ENCODE measurements at places on chromosomes 6 and 20.

DNA sequence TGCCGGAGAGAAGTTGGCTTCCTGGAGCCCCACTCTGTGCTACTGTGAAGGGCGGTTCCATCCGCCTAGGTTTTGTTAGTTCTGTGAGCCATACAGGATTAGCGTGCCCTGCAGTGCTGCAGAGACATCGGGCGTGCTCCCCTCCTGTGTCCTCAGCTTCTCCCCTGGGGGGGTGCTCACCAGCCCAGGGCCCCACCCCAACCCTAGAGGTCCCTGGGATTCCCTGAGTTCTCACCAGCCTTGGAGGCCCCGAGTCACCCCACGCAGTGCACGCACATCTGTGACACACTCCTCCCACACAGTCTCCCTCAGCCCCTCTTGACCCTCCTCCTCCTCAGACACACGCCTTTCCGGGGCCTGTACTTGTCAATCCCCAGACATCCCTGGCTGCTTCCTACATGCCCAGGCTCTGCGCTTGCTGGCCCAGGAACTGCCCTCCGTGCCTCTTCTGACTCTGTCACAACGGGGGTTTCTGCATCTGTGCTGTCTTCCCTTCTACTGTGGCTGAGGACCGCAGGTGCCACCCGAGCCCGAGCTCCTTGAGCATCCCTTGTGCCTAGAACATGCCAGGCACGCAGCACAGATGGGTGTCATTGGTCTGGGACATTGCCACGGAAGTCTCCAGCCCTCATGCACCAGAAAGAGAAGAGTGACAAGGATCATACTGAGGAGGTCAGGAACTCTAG lies 123.2 kb upstream of the RPS6KA2 start:
- DNase-seq = no peak

GRCh38 chr6:20706238-20706938 lies 172.1 kb downstream of the CDKAL1 start:
- no peak for DNase-seq

GRCh38 chr6:169289619-169290339 lies 36.1 kb upstream of the THBS2 start:
- no peak for DNase-seq

DNA sequence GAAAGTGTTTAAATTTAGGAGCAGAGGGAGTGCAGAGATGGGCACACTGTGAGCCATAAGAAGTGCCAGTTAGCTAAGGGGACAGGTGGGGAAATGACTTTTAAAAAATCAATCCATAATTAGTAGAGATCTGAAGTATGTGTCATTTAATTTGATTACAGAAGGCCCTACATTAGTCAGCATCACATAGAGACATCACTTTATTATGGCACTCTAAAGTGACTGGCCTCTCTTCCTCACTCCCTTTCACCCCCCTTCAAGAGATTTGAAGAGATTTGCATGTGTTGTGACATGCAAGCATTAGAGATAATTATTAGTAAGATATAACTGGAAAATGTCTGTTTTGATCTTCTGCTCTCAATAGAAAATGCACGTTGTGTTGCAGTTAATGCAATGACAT lies 86.7 kb downstream of the SLX4IP start:
- DNase-seq = no peak

GRCh38 chr20:37007898-37008649 lies 56.6 kb upstream of the SAMHD1 start:
- DNase-seq = no peak

DNA sequence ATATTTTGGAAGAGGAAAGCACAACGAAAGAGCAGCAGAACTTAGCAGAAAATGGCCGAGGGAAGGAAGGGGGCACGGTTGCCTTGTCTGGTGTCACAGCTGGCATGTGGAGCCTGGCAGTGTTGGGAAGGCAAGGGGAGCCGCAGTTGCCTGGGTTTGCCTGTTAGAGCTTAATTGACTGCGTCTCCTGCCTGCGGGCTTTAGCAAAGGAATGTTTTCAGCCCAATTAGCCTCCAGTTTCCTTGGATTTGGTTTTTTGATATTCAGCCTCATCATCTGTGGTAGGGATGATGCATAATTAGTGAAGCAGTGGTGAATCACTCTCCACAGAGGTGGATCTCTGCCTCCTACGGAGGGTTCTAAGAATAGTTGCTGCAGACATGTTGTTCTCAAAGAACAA lies 832.6 kb downstream of the QKI start:
- no peak for DNase-seq

- DNase-seq = no peak
These were observed 254.0 kb downstream of the GRM1 start for GRCh38 chr6:146282837-146283236.

GRCh38 chr20:34388000-34388399 lies 24.9 kb downstream of the ITCH start:
- DNase-seq = no peak
